ENCODE measurements at places on chromosomes 7 and 10.

DNA sequence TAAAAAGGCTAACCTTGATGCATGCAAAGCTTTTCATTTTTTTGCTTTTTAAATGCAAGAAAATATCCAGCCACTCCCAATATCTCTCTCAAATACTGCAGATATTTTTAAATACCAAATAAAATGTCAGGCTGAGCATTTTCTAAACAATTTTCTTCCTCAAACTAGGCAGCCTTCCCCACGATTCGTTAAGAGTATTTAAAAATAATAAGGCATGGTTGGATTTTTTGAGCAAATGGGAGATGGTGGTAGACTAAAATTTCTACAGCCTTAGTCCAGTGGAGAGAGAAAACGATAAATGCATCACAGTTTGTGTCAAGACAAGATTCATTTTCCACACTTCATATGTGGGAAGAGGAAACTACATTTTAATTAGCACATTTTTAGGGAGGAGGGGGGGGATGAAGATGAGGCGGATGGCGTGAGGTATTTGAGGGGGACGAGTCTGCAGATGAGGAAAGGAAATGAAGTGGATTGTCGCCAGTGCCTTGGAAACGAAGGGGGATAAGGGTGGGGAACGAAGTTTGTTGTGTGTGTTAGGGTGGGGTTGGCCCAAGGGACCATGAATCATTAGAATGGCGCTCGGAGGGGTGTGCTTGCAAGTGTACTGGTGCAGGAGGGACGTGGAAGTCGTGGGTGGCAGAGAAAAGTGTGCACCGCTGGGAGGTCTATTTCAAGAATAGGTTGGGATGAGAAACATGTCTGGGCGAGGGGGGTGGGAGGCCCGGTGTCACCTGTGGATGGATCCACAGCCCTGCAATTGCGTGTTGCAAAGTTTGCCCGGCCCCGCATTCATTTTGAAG is 1.2 kb upstream of the ADD3 start:
- DNase-seq = no peak

DNA sequence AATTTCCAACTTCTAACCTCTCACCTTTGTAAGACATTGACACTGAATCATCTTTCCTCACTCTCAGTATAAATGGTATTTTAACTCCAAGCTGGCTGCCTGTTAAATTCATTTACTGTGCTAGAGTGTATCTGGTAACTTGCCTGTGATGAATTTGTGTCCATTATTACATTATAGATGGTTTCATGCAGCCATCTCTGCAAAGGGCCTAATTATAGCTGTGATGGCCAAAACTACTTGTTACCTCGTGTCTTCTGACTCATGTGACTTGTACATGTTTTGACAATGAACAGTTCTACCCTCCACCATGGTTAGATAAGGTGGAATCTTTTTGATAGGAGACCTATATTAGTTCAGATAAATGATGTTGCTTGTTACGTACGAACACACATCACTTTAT is 392.0 kb downstream of the PAXIP1 start:
- no peak for DNase-seq

DNA sequence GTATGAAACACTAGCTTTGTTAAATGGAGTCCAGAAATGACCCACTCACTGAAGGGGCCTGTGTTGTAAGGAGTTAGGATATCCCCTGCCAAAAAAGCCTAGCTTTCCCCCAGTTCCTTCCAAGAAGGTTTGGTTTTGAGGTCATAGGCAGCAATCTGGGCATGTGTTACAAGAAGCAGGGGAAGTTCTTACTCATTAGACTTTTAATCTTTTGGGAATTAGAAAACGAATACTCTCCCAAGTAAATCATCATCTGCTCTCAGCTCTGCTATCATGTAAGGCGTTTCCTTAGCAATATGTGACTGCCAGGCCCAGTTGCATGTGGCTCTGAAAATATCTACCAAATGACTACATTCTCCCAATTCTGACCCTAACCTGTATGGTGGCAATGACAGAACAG is 3.7 kb downstream of the NOD1 start:
- no peak for DNase-seq

DNA sequence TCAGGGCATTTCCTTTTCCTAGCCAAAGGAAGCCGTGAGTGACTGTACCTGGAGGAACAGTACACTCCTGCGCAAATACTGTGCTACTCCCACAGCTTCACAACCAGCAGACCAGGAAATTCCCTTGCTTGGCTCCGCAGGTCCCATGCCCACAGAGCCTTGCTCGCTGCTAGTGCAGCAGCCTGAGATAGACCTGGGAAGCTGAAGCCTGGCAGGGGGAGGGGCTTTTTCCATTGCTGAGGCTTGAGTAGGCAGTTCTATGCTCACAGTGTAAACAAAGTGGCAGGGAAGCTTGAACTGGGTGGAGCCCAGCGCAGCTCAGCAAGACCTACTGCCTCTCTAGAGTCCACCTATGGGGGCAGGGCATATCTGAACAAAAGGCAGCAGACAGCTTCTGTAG is 291.2 kb downstream of the HGF start:
- DNase-seq = no peak

- no peak for DNase-seq
Observed at GRCh38 chr7:140263277-140263676, 86.5 kb upstream of the KDM7A start.

GRCh38 chr10:104935656-104936055 is 294.6 kb downstream of the SORCS3 start:
- no peak for DNase-seq

GRCh38 chr7:79454361-79454960 is 994 bp upstream of the MAGI2 start:
- no peak for DNase-seq

GRCh38 chr10:72030762-72031543 is 57.4 kb downstream of the SPOCK2 start:
- DNase-seq = no peak

DNA sequence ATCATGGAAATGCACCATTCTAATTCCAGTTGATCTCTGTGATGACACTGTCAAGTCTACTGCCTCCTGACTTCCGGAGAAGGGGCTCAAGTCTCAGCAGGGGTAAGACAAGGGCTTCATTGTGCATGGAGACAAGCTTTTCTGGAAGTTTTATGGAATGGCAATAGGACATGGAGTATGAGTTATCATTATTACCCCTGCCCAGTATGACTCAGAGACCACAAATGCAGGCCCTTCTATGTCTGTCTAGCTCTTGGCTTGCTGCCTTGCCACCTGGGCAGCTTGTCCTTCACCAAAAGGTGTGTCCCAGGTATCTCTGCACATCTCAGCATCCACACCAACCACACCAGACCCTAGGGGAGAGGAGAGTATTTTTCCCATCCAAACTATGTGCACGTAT is 34.9 kb upstream of the KIAA1217 start:
- DNase-seq = no peak

GRCh38 chr7:118109607-118110006 is 74.4 kb upstream of the LSM8 start:
- DNase-seq = no peak

DNA sequence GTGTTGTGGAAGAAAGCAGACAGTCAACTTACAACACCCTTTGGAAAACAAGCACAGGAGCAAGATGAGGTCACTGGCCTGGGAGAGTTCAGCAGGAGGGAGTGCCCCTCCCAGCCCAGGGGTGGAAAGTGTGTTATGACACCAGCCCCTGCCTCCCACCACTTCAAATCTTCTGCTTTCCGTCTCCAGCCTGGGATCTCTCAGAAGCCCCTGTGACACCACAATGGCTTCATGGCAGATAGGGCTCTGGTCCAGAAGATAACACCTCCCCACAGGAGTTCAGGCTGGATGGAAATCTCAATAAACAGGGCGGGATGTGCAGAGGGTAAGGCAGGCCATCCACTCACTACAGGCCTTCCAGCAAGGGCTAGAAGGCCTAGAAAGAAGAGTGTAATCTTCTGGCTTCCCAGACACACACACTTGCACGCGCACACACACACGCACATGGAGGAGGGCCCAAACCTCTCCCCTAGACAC is 48.7 kb upstream of the ZMIZ1 start:
- no peak for DNase-seq

DNA sequence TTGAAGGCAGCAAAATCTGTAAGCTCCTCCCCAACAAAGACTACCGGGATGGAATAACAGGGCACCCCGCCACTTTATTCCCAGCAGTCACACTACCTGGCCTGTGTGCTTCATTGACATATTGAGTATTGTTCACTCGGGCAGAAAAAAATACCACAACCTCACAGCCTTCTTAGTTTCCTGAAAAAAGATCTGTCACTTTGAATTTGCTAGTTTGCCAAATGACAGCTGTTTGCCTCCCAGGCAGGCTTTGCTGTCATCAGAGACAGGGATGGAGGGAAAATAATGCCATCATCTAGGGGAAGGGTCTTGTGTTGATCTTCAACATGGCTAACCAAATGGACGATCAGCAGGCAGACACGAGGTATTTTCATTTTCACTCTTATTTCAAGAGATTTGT is 26.9 kb downstream of the BMPER start:
- DNase-seq = no peak

- DNase-seq = no peak
Observed at GRCh38 chr7:74625446-74625845, 32.1 kb upstream of the GTF2I start.

GRCh38 chr7:95927756-95928155 is 155.4 kb downstream of the DYNC1I1 start:
- DNase-seq = no peak

DNA sequence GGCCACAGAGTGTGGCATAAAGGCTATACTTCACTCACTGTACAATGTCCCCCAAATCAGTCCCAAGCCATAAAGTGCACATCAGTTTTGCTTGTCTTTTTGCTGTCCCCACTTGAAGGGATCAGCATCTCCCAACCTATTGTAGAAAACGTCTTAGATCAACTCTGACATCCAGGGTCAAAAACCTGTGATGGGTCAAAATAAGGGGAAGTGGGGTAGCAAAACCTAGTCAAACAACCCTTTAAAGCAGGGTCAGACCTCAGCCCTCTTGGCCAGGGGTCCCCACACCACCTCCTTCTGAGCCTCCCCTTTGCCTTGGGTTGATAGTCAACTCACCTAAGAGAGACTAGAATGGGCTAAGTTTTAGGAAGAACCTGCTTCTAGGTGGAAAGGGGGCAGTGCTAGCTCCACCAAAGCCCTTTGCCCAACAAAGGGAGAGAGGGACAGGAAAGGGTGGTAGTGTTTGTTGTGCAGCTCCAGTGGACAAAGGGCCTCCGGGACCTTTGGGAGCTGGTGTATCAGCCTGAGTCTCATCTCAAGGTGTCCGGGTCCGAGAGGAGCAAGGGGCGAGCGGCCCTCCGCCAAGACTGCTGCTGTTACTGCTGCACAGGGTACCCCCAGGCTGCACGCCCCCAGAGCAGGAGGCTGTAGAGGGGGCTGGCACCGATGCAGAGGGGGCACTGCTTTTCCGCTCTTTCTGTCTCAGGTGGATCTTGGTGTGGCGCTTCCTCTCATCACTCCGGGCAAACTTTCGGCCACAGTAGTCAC is 3.3 kb downstream of the EGR2 start:
- DNase-seq = no peak

DNA sequence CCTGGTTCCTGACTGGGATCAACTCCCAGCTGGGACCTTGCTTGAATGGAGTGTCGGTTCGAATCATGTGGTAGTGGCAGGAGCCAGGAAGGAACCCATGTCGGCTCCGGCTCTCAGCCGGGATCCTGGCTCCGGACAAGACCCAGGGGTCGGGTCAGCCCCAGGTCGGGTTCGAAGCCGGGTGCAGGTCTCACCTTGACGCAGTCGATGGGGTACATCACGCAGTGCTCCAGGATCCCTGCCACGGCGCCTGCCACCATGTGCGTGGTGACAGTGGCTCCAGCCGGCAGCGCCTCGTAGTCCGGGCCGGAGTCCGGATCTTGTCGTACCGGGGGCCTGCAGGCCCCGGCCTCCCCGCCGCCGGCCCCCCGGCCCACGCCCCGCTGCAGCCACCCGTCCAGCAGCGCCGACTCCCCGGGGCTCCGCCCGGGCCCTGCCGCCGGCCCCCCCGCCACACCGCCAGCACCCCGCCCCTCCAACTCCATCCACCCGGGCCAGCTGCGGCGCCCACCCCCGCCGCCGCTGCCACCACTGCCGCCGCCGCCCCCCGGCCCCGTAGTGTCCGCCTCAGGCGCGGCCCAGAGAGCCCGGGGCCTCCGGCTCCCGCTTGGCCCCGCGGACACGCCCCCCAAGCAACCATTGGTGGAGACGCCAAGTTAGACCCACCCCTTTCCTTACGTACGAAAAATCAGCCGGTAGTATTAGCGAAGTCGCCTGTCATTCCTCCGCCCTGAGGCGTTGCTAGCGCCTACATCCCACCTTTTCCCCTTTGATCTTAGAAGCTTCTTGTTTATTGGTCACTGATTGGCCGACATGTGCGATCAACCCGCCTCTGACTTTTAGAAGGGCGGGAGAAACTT is at the start of gene SLC25A28:
TSS of gene SLC25A28 (minus strand) at position 589 of the 860 bp plus-strand sequence. CDS start at position 485, 104 bp downstream.
- peak; percentile 99 for DNase-seq
